Activated T-cell treated with anti-CD3 and anti-CD28 coated beads, Interleukin-2, amount 50 U/mL, for 72 hours (primary cell): ENCODE measurements at places on chromosomes 7 and 10.

- no peak for DNase-seq
Observed at GRCh38 chr10:114206902-114207301, 27.7 kb downstream of the TDRD1 start.

GRCh38 chr7:158495786-158496185, 91.8 kb downstream of the PTPRN2 start:
- DNase-seq = peak; percentile 32

DNA sequence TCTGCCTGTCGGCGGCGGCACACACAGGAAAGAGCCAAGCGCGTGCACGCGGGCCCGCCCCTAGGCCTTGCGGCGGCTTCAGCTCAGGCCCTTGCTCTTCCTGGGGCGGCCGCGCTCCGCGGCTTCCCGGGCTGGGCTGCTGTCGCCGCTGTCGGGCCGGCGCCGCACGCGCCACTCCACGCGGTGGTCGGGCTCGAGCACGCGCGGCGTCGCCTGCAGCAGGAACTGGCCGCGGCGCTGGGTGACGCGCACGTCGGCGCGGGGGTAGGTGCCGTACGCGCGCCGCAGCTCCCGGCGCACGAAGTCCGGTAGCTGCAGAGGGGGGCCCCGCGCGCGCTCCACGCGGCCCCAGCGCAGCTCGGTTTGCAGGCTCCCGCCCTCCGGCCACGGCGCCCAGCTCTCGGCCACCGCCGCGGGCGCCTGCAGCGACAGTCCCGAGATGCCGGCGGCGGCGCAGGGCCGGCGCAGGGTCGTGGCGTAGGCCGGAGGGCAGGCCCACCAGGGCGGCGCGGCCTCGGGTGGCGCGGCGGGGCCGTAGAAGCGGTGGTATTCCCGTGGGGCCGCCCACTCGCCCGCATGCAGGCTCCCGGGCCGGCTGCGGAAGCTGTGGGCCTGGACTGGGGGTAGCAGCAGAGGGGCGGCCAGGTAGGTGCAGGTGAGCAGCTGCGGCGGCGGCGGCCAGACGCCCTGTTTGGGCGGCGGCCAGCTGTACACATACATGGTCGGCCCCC, 804 bp downstream of the C10orf95 start:
- peak; percentile 92 for DNase-seq

DNA sequence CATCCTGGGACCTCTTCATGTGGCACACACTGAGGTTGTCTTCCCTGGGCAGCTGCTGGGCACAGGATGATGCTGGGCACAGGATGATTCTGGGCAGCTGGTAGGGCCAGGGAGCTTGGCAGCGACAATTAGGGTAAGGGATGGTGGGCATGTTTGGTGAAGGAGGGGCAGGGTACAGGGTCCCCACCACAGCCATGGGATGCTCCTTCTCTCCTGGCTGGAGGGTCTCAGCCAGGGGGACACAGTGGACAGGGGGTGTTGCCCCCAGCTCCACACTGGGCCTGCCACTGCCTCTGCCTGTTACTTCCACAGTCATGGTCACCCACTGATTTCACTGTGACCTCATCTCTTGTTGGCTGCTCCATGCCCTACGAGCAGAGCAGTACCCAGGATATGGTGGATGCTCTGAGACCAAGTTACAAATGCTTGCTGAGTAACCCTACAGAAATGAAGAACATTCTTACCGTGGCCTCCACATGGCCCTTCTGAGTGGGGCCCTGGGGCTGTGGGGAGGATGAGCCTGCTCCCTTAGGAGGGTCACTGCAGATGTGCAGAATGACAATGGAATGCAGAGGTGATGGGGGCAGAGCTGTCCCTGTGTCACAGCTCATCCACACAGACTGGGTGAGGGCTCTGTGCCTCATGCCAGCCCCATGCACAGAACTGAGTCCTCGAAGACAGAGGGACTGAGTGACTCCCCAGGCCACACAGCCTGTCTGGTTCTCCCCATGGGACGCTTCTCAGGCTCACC, 28.4 kb upstream of the RET start:
- DNase-seq = no peak

GRCh38 chr10:96395931-96396877, 37.4 kb upstream of the OPALIN start:
- peak; percentile 61 for DNase-seq

GRCh38 chr10:102904346-102904745, 13.7 kb upstream of the CNNM2 start:
- DNase-seq = no peak

DNA sequence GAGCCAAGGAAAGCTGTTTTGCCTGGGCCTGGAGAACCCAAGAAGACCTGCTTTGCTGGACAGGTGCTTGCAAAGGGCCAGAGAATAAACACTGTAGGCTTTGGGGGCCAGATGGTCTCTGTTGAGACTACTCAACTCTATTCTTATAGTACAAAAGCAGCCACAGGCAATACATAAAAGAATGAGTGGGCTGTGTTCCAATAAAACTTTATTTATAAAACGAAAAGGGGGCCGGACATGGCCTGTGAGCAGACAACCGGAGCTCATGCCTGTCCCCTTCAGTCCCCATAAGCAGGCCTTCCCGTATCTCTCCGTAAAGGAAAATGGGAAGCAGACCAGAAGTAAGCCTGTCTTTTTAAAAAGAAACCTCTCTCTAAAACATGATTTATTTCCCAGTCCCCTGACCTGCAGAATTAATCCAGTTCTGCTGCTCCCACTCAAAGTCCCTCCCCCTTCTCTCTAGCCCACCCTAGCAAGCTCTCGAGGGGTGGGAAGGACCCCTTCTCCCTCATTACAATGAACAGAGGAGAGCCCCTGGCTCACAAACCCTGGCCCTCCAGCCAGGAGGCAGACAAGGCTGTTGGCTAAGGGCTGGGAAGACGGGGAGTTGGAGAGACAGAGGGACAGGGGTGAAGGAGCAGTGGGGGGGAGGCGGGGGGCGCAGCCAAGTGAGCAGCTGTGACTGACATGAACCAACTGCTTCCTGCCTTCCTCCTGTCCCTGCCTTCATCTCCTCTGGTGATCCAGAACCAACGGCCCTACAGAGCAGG, 177.8 kb downstream of the NEURL1 start:
- DNase-seq = no peak

- no peak for DNase-seq
Observed at GRCh38 chr10:102300278-102300843, 55.0 kb downstream of the GBF1 start.
